ENCODE measurements at places on chromosomes 6 and 20. TPM values are rescaled to one million over a fixed set of nuclear protein-coding genes. Genes with fewer than 3 reads are reported as not detected.

- DNase-seq: no peak
These were observed 63.8 kb upstream of the CLDN20 start for GRCh38 chr6:155200012-155200411.

DNA sequence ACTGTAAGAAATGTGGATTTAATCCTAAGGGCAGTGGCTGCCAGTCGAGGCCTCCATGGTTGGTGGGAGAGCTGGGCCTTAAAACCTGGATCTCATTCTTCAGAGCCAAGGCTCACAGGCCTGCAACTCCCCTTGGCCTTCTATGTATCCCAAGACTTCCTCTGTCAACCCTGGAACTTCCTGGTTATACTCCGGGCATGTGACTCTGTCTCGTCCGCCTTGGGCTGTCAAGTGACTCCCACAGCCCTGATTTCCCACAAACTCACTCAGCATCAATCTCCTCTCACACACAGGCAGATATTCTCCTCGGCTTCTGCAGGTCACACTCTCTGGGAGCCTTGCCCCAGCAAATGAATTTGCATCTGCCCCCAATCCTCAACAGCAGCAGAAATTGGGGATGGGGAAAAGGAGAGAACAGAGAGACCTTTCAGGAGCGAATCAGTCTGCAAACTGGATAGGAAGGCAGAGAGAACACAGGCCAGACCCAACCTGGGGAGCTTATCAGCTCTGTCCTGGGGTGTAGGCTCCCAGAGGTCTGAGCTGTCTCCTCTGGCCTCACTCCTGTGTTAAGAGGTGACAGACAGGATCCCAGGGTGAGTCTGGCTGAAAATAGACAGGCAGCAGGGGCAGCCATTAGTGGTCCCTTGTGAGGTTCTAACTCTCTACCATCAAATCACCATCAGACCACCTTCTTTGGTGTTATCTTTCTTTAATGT is 30.4 kb upstream of the PREX1 start:
- no peak for DNase-seq

DNA sequence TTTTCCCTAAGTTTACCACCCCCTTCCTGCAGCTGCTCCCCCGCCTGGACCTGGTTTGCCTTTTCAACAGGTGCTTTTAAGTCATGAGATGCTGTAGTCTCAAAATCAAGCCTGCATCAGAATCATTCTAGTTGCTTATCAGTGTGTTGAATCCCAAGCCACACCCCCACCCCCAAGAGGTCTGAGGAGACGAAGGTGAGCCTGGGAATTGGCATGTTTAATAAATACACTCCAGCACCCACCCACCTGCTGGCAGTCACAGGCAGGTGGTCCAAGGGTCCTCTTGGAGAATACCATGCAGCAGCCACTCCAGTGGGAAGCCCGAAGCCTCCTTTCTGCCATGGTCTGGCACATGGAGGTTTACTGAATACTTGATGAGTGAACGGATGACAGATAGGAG is 1.1 kb upstream of the ADIG start:
- DNase-seq: no peak

DNA sequence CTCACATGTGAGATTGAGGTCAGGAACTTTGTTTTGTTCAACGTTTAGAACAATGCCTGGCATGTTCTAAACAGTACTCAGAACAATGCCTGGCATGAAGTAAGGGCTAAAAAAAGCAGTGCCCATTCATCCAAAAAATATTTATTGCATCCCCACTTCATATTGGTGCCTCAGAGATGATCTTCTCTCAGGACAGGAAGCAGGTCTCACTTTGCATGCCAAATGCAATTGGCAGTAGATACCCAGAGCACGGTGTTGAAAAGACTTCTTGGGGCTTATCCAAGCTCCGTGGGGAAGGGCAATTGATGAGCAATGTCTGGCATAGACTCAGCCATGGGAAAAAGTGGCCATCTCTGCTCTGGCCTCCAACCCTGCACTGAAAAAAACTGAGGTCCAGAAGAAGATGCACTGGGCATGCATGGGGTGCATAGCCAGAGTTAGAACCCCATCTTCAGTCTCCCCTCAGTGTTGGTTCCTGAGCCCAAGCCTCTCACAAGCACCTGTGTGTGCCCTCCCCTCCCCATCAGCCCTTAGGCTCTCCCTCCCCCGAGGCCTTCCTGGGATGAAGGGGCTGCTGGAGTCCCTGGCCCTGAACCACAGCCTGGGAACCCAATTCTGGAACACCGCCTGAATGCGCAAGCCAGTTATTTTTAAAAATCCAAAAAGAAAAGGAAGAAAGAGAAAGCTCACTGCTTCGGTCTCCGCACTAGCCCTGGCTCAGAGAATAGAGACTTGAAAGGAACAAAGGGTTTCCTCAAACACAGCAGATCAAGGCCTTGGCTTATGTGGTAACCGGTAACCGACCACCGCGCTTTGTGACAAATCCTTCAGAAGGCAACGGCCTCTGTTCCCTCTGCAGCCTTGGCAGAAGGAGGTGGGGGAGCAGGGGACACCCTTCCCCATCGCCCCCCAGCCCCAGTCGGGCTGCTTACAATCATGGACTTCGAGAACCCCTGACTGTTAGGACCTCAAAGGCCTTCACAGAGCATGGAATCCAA is 78.5 kb upstream of the SIRPA start:
- no peak for DNase-seq

DNA sequence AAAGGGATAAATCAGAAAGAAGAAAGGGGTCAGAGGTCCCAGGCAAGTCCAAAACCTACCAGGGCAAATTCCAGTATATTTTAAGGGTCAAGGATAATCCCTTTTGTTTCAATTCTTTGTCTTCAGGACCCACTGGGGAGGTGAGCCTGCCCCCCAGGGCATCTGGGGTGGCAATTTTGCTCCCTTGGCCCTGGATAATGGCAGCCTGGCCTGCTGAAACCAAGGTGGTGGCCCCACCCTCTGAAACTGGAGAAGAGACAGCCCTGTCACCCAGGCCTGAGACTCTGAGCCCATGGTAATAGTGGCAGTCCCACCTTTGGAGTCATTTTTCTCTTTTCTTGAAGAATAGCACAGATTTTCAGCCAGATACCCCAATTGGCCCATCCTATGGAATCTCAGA is 118.1 kb downstream of the C6orf58 start:
- no peak for DNase-seq

- no peak for DNase-seq
These were observed 296.7 kb downstream of the ZFAND3 start for GRCh38 chr6:38116248-38116647.

GRCh38 chr6:22095836-22096235 is 201.0 kb downstream of the PRL start:
- no peak for DNase-seq

GRCh38 chr6:56364827-56365339 is 117.5 kb upstream of the COL21A1 start:
- DNase-seq: no peak

DNA sequence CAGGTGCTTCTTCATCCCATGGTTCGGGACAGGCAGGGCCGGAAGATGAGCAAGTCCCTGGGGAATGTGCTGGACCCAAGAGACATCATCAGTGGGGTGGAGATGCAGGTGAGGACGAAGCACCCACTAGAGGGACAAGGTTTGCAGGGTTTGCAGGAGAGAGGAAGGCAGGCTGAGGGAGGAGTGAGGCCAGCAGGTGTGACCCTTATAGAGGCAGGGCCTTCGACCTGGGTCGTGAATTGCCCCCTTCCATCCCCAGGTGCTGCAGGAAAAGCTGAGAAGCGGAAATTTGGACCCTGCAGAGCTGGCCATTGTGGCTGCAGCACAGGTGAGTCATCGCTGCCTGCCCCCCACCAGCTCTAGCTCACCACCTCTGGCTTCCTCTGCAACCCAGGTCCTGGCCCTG is 8.4 kb downstream of the VARS2 start:
- DNase-seq: no peak

DNA sequence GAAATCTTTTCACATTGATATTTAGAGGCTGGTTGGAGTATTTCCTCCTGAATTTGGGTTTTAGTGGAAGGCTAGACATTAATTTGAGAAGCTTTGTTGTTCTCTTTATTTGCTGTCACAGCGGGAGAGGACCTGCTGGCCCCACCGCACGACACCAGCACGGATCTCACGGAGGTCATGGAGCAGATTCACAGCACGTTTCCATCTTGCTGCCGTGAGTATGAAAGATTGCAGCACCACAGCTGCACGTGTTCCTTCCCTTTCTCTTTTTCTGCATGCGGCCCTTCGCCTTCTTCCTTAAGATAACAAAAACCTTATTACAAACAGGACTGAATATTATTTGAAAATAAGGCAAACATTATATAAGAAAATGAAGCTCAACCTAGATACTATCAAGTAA is 555.5 kb downstream of the UTRN start:
- DNase-seq: no peak

Gene LYRM4
- total RNA-seq: 28.5 TPM

Gene LY86
- total RNA-seq: 1.2 TPM

Gene HLA-DQA1
- 5.4 TPM for total RNA-seq

Gene LY6G5C
- 1.5 TPM for total RNA-seq

Gene HLA-DMA
- total RNA-seq: 15.8 TPM
